Effector CD8-positive, alpha-beta T cell (primary cell): ENCODE measurements at places on chromosomes 5 and 9.

DNA sequence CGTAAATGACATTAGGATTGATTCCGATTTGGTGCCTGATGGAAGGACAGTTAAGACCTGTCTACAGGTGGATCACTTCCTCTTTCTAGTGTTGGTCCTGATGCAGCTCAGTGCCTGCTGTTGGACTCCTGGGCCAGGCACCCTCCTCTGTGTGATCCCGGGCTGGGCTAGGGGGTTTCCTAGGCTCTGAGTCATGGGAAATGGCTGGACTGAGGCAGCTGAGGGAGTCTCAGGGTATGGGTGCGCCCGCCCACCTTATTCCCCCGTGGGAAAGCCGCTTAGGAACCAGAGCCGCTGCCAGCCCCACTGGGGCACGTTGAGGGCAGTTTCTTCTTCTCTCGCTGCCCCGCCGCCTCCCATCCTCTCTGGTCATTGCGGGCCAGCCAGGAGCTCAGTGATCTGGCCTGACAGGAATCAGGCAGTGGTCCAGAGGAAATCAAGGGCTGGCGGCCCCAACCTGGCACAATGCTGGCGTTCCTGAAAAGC is 12.9 kb downstream of the TCF7 start:
- DNase-seq, result peak; percentile 63

- peak; percentile 59 for DNase-seq
Observed at GRCh38 chr9:114387680-114388356, at the start of gene AKNA. Gene AKNA (minus strand): TSS chr9:114387982. CDS start chr9:114381333, 6,649 bp downstream.

DNA sequence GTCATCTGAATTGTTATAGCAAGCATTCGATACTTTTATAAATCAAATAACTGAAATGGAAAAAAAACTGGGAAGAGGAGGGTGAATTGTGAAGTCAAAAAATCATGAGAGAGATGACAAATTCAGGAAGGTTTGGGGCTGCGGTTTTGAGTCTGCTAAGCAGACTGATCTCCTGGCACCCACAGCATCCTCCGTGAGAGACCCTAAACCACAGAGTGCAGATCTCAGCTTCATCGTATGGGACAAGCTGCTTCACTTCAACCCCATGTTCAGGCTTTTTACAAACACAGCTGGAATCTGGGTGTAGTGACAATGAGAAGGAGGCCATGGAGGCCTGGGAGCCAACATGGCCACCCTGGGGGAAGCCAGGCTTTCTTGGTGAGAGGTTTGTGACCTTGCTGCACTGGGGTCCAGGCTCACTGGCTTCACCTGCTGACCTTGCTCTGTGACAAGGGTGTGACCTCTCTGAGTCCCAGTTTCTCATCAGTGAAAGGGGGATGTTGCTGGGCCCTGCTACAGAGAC is 19.4 kb downstream of the USP20 start:
- DNase-seq, result peak; percentile 13

DNA sequence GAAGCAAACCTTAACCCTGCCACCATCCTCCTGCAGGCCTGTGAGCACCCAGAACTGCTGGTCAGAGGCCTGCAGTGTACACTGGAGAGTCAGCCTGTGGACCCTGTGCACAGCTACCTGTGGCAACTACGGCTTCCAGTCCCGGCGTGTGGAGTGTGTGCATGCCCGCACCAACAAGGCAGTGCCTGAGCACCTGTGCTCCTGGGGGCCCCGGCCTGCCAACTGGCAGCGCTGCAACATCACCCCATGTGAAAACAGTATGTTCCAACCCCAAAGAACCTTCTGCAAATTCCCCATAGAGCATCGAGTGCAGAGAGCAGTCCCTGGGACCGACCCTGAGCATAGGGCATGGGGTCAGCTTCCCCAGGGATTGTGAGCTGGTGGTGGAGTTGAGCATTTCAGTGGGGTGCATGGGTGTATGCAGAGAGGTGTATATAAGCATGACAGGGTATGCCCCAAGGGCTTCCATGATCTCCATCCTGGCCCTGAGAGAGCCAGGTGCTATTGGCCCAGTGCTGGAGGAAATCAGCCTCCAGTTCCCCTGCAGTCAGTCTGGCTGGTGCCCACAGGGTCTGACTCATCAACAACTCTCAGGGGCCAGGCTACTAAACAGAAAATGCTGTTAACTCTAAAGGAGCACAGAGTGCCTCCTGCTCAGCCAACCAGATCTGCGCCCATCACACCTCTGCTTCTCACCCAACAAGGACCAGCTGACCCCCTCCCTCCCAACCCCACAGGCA is 126.2 kb downstream of the SAXO1 start:
- DNase-seq, result no peak

DNA sequence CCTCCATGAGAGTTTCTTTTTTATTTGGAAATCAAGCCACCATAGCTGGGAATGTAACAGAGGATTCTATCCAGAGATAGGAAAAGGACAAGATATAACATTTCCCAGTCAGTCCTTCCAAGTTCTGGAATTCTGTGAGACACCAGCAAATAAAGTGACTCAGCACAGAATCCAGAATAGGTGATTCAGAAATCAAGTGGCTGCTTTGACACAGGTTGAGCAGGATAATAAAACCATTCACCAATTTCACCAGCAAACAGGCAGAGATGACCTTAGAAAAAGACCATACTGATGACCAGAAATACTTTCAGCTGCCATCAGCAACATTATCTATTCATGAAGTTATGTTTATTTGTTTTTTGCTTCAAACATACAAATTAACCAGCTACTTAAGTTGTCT is 491.5 kb upstream of the TUSC1 start:
- no peak for DNase-seq

DNA sequence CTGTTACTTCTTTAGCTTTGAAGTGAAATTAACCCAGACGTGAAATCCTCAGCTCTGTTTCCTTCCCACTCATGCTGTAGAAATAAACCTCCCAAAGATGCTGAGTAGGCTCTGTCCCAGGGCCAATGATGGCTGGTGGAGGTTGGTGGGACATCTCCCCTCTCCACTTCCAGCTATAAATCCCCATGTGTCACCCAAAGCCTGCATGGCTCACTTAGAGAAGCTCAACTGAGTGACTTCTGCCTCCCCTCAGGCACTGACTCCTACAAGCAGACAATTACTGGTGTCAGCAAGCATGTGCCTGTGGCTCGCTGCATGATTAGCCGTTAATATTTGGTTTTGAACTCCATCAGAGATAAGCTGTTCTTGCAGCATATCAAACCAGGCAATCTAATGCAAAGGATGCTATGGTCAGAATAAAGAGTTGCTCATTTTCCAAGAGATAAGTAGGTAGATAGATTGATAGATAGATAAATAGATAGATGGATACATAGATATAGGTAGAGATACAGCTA is 569.5 kb upstream of the WWC1 start:
- DNase-seq, result no peak

GRCh38 chr5:176486189-176486757 is 38.1 kb downstream of the FAF2 start:
- DNase-seq, result no peak

GRCh38 chr9:93812410-93812668 is 142.8 kb downstream of the BARX1 start:
- no peak for DNase-seq

- no peak for DNase-seq
Observed at GRCh38 chr5:159978358-159978757, 30.6 kb upstream of the TTC1 start.

DNA sequence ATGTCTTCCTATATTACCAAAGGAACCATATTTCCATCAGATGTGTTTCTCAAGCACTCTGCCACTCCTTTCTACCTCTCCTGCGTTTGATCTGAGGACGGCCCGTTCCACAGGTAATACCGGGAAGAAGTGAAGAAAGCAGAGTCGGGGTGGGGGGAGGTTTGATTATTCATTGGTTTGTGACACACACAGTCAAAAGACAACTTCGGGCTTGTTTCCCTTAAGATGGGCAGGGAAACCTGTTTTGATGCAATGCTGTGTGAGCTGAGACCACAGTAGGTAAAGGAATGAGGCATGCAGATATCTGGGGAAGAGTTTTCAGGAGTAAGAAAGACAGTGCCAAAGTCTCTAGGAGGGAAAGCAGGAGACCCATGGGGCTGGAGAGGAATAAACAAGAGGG is 54.0 kb downstream of the BOD1 start:
- DNase-seq, result no peak

- no peak for DNase-seq
Observed at GRCh38 chr5:149644629-149645028, 63.3 kb downstream of the ARHGEF37 start.

DNA sequence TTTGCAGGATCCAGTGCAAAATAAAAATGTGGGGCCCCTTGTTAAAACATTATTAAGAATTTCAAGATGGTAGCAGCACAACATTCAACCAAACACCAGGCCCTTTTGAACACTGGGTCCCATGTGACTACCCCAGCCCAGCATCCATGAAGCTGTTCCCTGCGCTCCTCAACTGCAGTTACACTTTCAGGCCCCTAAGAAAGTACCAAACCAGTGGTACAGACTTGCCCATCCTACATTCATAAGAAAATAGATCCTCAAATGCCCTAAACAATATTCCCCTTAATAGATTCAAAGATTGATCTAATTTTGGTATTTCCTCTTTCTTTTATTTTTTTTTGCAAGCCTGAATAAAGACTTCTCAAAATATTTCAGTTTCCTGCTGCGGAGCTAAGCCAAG is 201.7 kb downstream of the EFNA5 start:
- no peak for DNase-seq

DNA sequence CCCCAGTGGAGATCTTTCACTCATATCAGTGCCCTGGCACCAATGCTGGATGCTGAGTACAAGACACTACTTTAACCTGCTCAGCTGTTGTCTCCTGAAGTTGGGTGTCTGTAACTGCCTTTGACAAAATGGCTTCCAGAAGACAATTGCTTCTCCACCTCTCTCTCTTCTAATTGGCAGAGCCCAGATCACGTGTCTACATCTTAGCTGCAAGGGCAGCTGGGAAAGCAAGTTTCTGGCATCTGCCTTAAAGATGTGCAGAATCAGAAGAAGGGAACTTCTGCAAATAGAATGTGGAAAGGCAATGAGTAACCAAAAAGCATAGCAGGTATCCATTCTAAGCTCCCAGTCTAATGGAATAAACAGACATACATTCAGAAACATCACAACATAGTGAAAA is 81.1 kb downstream of the PDZD2 start:
- DNase-seq, result no peak

DNA sequence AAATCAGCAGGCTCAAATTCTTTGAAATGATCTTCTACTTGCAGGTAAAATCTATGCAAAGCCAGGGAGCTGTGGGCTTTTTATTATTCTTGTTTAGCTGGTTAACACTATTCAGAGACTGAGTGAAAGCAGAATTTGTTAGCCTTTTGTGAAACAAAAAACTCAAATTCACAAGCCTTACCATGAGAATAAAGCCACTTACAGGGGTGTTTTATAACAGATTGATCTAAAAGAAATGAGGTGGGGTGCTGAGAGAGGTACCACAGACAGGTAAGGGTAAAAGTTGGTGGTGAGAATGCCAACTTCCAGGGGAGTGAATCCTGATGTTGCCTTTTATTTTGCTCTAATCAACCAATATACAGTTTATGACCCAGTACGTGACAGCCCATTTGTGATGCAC is 1585.6 kb downstream of the EFNA5 start:
- no peak for DNase-seq

GRCh38 chr5:148033134-148033533 is 30.6 kb upstream of the SPINK5 start:
- no peak for DNase-seq

DNA sequence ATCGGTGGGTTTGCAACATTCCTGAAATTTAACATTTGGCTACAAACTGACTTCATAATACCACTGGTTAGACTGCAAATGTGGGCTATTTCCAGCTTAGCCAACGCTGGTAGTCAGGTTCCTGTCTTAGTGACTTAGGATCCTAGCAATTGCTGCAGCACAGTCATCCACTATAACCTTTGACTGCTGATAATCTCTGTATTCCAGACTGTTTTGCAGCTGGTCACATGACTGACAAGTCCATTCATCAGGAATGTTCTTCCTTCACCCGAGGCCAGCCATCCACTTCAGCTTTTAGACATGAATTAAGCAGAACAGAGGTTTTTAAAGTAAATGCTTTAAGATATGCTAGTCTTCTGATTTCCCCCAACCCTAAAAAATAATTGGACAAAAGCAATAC is 425.9 kb upstream of the MPDZ start:
- no peak for DNase-seq

- DNase-seq, result no peak
Observed at GRCh38 chr9:126470241-126470993, 143.3 kb upstream of the LMX1B start.

GRCh38 chr5:111453295-111453694 is 59.0 kb downstream of the STARD4 start:
- no peak for DNase-seq

DNA sequence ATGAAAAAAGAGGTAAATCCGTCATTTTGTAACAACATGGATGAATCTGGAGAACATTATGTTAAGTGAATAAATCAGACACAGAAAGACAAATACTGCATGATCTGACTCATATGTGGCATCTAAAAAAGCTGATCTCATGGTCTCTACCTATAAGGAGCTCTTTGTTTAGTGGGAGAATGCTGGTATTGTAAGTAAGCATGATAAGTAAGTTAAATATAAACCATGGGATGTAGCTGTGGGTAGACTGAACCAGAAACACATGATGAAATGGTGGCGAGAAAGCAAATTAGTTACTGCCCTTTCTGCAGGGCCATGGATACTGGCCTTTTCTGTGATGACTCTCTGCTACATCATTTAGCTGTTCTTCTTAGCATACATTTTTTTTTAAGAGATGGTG is 66.4 kb upstream of the RUSC2 start:
- DNase-seq, result no peak
